D341Med (cell line): ENCODE measurements at places on chromosomes 13 and 19.

DNA sequence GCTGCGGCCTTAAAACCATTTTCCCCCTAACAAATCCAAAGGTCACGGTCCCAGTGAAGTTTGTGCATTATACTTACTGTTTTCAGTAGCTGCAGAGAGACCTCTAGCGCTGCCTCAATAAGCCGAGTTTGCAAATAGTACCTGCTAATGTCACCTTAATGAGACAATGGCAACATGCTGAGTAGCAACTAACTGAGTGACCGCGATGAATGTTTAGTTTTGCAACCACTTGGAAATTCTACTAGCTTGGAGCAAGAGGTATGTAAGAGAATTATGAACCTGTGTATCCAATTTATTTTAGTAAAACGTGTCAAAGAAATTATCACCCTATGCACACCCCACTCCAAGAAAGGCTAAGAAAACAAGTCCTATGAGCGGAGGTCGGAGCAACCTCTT, 1.2 kb downstream of the KPNA3 start:
- DNase-seq = peak; percentile 32

- DNase-seq = no peak
Measured at GRCh38 chr19:39145180-39145953, 19.8 kb downstream of the PAK4 start.

- no peak for DNase-seq
Measured at GRCh38 chr13:75299913-75300862, 181.8 kb downstream of the TBC1D4 start.

DNA sequence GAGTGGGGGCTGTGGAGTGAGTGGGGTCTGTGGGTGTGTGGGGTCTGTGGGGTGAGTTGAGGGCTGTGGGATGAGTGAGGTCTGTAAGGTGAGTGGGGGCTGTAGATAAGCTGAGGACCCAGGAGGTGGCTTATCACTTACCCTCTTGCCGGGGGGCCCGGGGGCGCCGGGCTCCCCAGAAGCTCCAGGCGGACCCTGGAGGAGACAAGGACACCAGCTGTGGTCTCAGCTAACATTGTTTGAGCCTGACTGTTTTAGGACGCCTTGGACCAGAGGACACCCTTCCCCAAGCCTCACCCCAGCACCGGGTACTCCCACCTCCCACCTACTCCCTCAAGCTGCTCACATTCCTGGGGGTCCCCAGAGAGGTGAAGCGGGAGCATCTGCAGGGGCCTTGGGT, 34.2 kb upstream of the OLFM2 start:
- DNase-seq = no peak

GRCh38 chr19:34484328-34484727, 2.8 kb downstream of the WTIP start:
- DNase-seq = no peak

DNA sequence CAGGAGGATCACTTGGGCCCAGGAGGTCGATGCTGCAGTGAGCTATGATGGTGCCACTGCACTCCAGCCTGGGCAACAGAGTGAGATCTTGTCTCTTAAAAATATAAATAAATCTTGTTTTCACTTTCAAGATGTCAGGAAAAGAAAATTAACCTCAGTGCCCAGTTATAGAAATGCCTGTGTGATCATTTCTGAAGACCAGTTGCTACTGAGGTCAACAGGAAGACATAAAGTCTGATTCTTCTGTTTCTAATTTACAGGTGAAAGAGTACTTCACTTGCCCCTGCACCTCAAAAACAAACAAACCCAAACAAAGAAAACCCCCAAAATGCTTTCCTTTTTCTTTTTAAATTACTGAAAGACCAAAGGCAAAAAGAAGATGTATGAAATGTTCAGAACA, 174.3 kb upstream of the NBEA start:
- DNase-seq = no peak

GRCh38 chr19:50465986-50466705, 10.2 kb upstream of the EMC10 start:
- DNase-seq = no peak

DNA sequence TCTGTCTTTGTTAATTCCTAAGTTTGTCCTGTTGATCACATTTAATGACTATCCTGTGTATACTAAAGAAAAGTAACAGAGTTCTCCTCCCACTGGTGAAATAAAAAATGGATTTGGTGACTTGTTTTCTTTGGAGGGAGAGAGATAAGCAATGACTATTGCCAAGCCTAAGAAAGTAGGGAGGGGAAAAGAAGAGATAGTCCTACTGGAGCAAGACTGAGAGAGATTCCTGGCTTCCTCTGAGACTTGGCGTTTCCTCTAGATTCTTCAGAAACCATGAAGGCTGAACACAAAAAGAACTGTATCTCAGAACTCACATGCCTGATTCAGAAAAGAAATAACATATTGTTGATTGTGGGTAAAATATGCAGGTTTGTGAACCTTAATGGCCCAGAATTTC, 406.5 kb downstream of the FOXO1 start:
- DNase-seq = no peak

DNA sequence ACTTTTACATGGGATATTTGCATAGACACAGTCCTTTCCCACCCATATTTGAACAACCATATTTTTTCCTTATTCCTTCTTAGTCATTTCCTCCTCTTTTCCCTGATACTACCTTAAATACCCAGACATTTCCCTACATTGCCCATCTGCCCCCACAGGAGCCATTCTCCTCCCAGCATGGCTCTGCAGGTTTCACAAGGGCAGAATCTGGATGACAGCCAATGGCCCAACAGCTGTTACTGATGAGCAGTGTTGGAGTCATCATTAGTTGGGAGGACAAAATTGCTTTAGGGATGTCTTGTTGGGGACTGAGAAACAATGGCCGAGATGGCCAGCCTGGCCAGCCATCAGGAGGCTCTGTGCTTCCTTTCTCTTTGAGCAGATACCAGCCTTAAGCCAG, 209.5 kb downstream of the KLF5 start:
- no peak for DNase-seq
